ENCODE measurements at places on chromosomes 16 and 17.

DNA sequence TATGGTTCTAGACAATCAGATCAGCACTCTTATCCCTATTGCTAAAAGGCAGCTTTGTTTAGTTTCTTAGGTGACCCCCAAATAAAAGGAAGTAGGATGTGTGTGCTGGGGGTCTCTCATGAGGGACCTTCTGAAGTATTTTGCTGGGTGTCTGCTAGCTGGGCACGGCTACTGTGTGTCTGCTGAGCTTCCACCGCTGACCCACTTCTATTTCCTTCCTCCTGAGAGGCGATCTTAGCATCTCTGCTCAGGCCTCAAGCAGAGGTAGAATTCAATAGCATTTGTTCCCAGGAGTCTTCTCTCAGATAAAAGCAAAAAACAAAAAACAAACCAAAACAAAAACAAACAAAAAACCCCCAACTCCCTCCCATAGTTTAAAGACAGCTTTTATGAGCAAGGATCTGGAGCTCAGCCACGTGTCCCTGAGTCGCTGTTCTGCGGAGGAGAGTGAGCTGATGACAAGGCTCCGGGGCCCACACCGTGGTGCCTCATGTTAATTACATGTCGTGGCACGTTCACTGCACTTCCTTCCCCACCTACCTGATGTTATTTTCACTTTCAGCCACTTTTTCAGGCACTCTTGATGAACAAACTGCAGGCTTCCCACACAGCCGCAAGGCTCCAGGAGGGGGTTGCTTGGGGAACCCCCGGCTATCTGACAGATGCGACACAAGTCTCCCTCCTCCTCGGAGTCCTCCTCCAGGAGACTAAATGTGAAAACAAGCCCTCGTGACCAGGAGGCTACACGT is 83.5 kb downstream of the MARCHF10 start:
- no peak for DNase-seq

GRCh38 chr17:37568350-37569053 is 40.7 kb downstream of the SYNRG start:
- DNase-seq: no peak

DNA sequence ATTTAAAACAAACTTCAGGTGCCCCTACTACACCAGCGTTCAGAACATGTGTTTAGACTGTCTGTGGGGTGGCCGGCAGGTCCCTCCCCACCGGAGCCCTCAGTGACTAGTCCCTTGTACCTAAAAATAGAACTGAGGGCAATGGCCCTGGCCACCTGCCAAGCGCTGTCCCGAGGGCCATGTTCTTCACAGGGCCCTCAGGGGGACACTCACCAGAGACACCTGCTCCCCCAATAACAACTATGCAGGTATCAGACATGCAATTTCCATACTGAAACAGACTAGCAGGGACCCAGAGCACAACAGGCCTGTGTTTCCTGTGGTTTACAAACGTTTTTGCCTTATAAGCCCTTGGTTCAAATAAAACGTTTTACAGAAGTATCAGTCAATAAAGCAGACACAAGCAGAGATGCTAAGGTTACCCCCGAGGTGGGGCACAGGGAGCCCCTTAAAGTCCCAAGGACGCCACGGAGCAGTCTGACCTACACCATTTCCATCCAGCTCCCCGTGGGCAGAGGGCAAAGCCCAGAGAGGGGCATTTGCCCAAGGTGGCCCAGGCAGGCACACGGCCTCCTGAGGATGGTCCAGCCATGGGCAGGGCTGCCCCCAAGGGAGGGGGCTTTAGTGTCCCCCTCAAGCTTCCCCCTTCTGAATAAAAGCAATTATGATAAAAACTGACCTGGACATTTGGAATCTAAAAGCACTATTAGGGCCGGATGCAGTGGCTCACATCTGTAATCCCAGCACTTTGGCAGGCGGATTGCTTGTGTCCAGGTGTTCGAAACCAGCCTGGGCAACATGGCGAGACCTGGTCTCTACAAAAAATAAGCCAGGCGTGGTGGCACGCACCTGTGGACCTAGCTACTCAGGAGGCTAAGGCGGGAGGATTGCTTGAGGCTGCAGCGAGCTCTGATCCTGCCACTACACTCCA is 896 bp upstream of the MYLK3 start:
- DNase-seq: peak; percentile 57

GRCh38 chr17:30996486-30996885 is 25.6 kb downstream of the RNF135 start:
- DNase-seq: no peak

DNA sequence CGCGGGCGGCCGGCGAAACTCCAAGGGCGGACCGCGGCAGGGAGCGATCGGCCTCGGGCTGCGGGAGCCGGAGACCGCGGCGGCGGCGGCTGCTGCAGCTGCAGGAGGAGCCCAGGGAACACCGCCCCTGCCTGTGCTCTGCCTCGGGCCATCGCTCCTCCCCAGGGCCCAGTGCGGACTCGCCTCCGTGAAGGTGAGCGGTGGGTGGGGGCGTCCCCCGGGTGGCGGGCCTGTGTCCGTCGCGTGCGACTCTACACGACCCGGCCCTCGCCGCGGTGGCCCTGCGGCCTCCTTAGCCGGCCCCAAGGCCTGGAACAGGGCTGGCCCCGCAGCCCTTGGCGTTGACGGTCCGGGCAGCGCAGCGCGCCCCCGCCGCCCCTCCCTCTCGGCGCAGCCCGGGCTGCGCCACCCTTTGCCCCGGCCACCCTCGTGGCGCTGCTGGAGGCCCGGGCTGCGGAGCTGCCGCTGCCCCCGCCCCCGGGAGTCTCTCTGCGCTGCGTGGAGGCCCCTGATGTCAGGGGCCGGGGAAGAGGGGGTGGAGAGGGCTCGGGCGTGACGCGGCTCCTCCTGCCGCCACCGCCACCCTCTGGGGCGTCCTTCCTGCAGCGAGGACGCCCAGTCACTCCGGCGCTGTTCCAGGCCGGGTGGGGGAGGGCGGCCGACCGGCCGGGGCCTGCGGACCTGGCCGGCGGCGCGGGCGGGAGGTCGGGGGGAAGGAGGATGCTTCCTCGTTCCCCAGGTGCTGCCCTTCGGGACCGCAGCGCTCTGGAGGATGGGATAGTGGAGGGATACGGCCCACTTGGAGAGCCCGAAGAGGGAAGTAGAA is 485 bp downstream of the DYNLL2 start:
- DNase-seq: peak; percentile 70

- no peak for DNase-seq
Measured at GRCh38 chr17:80187090-80187489, 17.3 kb downstream of the CARD14 start.

GRCh38 chr17:73971127-73971526 is 232.4 kb upstream of the RPL38 start:
- DNase-seq: no peak

GRCh38 chr17:33086878-33087277 is 95.2 kb downstream of the SPACA3 start:
- no peak for DNase-seq

- DNase-seq: peak; percentile 84
Measured at GRCh38 chr17:17812211-17813054, 24.4 kb downstream of the SREBF1 start.

DNA sequence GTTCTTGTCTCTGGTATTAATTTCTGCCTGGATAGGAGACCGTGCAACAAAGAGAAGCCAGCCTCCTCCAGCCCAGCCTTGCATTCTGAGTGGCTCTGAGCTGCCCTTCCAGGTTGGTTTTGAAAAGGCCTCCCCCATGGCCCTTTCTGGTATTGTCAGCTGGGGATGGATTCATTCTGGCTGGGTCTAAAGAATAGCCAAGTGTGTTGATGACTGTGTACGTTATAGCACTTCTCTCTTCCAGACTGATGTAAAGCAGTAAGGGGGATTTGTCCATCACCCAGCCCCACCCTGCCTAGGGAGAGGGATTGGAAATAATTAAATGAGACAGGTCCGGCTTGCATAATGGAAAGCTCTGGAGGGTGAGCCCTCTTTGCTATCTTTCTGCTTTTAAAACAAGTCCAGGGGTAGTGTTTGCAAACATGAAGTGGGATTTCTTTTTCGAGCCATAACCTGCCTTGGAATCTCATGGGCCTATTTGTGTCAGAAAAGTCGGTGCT is 146.4 kb downstream of the MSI2 start:
- no peak for DNase-seq

DNA sequence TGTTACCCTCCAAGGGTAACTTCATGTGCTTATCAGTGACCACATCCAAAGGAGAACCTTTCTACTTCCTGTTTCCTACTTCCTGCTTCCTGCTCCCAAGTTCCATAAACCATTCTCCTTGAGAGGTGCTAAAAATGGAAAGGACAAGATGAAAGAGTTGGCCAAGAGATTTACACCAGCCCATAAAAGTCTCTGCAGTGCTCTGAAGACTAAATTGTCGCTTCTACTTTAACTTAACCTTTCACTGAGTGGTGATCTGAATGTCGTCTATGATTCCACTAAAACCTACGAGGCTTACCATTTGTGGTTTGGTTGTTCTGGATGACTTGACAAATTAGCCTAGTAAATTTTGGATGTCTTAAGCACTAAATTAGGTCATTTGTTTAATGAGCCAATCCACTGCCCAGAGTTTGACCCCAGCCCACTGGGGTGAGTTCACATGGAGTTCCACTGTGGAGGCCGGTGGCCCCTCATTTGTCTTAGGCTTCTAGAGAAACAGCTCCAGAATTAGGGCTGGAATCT is 333.1 kb downstream of the FOXL1 start:
- DNase-seq: no peak

- peak; percentile 72 for DNase-seq
Measured at GRCh38 chr17:78329263-78330059, 30.4 kb downstream of the SOCS3 start.

DNA sequence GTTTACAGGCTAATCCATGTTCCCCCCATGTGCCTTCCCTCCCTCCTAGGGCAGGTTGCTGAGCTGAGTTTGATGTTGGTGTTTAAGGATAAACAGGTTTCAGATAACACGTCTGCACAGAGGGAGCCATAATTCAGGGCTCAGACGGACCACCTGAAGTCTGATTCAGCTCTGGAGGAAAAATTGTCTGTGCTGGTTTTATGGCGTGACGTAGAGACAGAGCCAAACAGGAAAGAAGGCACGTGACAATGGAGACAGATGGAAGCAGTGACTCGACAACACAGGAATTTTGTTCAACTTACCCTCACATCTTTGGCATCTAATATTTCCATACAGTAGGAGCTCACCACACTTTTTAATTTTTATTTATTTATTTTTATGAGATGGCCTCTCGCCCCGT is 10.7 kb upstream of the USP10 start:
- DNase-seq: no peak

- no peak for DNase-seq
Measured at GRCh38 chr17:59361386-59361785, 29.9 kb downstream of the YPEL2 start.

DNA sequence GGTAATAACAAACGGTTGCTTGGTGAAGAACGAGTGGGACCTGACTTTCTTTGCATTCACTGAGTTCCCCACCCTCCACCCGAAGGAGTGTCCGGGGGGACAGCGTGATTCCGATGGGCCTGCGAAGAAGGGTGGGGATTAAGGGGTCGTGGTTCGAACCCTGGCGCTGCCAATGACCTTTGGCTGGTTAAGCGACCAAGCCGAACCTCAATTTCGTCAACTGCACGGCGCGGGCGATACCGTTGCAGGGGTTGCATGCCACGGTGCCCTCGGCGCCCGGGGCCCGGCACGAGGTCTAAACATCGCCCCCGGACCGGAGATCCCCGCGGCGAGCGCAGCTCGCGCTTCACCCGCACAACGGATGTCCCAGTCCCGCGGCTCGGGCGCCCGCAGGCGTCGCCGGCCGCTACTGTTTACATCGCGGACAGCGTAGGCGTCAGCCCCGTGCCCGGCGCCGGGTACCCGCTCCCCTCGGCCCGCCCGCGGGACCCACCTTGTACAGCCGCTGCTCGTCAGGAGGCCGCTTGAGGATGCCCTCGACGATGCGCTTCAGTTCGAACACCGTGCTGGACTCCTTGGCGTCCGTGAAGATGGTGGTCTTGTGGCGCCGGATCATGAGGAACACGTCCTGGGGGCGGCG is 460 bp downstream of the ELOB start:
- no peak for DNase-seq

DNA sequence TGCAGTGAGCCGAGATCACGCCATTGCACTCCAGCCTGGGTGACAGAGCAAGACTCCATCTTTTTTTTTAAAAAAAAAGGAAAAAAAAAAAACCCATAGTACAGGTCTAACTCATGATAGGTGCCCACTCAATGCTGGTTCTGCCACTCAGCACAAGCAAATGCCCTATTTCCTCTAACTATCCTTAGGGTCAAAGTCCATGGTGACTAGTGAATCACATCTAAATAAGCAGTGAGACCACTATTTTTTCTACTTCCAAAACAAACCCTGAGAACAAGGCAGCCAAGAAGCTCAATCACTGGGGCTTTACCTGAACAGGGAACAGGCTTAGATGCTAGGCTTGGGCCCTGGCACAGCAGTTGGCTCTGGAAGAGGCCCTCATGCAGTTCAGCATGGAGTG is 3.4 kb downstream of the BLTP2 start:
- no peak for DNase-seq

DNA sequence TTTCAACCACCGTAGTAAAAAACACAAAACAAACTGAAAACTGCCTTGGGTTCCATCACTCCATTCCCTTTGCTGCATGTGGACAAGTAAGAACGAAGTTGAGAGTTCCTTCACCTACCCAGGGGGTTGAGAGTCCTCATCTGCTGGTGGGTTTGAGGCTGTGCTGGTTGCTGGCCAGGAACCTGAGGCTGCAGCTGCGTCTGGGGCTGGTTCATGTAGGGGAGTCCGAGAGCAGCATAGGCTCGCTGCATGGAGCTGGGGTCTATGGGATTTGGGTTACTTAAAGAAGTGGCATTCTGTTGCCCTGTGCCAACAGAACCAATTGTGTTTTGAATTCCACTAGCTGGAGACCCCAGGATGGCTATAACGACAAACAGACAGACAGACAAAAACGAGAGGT is 65.2 kb upstream of the TRAP1 start:
- DNase-seq: no peak

DNA sequence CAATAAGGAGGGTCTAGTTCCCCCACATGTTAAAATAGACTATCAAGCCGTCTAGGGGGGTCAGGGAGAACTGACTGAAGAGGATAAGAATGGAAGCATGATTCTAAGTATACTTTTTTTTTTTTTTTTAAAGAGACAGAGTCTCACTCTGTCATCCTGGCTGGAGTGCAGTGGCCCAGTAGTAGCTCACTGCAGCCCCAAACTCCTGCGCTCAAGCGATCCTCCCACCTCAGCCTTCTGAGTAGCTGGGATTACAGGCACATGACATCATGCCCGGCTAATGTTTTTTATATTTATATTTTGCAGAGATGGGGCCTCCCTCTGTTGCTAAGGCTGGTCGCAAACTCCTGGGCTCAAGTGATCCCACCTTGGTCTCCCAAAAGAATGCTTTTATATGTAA is 14.2 kb downstream of the AMFR start:
- no peak for DNase-seq

DNA sequence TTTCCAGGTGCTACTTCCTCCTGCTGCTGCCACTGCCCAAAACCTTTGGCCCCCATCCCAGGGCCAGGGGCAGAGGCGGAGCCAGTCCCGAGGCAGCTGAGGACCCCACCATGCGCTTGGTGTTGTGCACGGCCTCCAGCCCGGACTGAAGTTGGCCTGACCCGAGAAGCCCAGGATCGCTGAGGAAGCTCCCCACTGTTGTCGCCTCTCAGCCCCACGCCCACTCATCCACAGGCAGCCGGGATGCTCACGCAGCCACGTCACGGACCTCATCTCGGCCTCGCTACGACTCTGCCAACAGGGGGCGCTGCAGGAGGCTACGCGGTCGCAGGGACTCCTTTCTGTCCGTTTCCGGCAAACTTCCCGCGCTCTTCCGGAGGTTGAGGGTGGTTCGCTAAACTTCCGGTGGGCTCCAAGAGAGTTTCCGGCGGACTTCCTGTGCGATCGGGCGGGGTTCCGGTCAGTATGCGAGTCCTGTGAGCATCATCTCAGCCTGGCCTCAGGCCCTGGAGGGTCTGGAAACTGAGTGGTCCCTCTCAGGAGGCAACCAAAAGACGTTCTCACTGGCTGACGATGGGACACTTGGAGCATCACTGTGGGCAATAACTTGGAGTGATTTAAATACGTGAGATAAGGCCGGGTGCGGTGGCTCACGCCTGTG is 12.4 kb downstream of the ZG16B start:
- DNase-seq: peak; percentile 68

Measured in femur (tissue), 1 donor.